ENCODE measurements at places on chromosomes 3 and 15.

DNA sequence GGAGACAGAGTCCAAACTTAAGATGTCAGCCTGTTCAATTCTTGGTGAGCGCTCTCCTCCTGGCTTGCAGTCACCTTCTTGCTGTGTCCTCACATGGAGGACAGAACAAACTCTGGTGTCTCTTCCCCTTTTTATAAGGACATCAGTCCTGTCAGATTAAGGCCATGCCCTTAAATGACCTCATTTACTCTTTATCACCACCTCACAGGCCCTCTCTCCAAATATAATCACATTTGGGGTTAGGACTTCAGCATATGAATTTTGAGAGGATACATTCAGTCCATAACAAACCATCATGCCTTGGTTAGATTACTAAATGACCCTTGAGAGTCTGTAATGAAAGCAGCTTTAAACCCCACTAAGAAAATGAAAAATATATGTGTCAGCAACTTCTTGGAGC, 175.2 kb downstream of the TAFA4 start:
- H3K4me3 ChIP-seq = no peak overlapping the region
- H3K27ac ChIP-seq = no peak overlapping the region
- H3K27me3 ChIP-seq = no peaks in the 10 kb centered on the region
- no peak for DNase-seq
- H3K4me1 ChIP-seq = no peaks in the 10 kb centered on the region
- no peaks in the 10 kb centered on the region for H3K36me3 ChIP-seq

GRCh38 chr15:78619022-78619950, 1.5 kb downstream of the CHRNA3 start:
- no peaks in the 10 kb centered on the region for H3K27me3 ChIP-seq
- no peaks in the 10 kb centered on the region for H3K4me1 ChIP-seq
- no peaks in the 10 kb centered on the region for H3K36me3 ChIP-seq
- no peak overlapping the region for H3K27ac ChIP-seq
- no peak for DNase-seq
- no peak overlapping the region for H3K4me3 ChIP-seq

- DNase-seq = no peak
- H3K36me3 ChIP-seq = no peaks in the 10 kb centered on the region
- H3K27ac ChIP-seq = no peak overlapping the region
- no peaks in the 10 kb centered on the region for H3K27me3 ChIP-seq
- H3K4me3 ChIP-seq = no peak overlapping the region
Observed at GRCh38 chr3:104388619-104389018, 978.1 kb upstream of the ALCAM start.

DNA sequence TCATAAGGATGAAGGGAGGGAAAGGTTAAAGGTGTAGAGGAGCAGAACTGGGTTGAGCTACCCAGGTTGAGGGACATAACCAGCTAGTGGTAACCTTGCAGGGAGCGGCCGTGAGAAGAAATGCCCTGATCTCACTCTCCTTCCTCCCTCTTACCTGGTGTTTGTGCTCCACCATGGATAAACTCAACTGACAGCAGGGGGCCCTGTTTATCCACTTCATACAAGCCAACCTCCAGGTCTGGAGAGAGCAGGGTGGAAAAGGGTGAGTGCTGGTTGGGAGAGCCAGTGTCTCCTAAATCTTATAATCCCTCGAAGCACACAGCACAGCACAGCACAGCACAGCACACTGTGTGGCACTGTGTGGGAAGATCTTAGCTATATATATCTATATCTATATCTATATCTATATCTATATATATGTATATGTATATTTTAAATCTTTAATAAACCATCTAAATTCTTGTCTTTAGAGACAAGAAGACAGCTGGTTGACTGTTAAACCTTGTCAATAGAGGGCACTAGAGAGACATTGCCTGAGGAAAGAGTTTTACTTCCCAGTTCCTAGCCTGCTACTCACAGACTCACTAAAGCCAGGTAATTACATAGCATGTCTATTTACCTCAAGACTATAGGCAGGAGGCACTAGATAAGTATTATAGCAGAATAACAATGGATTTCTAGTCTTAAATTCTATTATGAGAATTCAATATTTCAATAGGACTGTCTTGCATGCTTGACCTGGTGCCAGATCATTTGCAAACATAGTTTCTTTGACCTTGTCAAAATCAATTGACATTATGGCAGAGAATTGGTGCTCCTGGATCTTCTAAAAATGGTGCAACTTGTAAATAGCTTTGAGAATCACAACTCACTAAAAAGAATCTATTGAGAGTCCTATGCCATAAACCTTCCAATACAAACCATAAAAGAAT, 21.7 kb upstream of the FMN1 start:
- no peak overlapping the region for H3K27ac ChIP-seq
- no peaks in the 10 kb centered on the region for H3K36me3 ChIP-seq
- H3K4me1 ChIP-seq = peaks cover 14% of the 10 kb centered on the region
- H3K27me3 ChIP-seq = no peaks in the 10 kb centered on the region

DNA sequence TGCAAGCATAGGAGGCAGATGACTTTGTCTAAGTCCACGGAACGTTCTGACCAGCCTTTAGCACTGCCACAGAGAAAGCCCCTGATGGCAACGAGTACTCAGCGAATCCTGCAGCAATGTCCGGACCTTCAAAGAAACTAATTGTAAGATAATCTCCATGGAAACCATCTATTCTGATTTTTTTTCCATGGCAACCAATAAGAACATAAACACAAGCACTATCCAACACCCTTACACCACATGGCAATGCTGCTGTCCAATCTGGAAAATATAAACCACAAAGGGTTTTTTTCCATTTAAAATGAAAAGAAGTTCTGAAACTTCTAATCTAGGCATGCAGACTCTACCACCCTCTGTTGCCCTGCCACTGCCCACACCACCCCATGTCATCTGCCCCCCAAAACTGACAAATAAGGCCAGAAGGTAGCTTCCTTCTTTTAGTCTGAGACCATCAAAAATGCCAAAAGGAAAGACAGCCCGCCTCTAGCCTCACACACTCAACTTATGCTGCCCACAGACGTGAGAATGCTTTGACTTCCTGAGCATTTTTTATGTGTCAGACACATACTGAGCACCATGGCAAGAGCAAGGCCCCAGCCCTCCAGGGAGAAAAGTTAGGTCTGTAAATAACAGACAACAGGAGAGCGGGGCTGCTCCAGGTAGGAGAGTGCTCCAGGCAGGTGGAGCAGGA, 44.5 kb downstream of the POC1A start:
- no peaks in the 10 kb centered on the region for H3K27me3 ChIP-seq
- DNase-seq = no peak
- H3K36me3 ChIP-seq = no peaks in the 10 kb centered on the region
- no peak overlapping the region for H3K4me3 ChIP-seq
- H3K27ac ChIP-seq = no peak overlapping the region

DNA sequence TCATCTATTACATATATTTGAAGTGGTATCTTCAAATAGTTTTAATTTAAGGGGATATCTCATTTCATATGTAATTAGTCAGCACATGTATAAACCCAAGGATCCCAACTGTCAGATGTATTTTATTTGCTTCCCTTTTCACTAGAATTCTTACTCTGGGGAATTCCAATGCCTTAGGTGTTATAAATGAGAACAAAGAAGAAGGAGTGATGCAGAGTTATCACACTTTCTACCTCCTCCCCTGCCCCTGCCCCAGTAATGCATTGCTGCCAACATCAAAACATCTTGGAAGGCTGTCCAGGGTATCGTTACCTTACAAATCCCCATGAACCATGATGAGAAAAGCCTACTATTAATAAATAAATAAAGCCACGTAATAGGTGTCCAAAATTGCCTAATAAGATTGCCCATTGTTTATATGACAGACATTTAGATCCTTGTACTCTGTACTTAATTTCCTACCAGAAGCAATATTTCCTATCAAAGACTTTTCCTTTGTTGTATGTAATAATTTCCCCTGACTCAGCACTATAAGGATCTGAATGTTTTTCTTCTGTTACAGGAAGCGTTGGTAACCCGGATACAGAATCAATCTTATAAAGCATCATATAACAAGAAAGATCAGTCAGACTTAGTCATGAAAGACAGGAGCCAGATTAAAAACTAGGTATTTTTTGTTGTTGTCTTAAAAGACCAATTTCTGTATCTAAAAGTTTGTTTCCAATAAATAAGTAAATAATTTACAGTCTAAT, 38.8 kb downstream of the CBLB start:
- H3K4me3 ChIP-seq = no peak overlapping the region
- H3K27me3 ChIP-seq = no peaks in the 10 kb centered on the region
- no peak overlapping the region for H3K27ac ChIP-seq
- no peak for DNase-seq

- peaks cover 17% of the 10 kb centered on the region for H3K4me1 ChIP-seq
- H3K36me3 ChIP-seq = no peaks in the 10 kb centered on the region
- no peak for DNase-seq
Observed at GRCh38 chr15:40926659-40927494, 2.3 kb upstream of the DLL4 start.

DNA sequence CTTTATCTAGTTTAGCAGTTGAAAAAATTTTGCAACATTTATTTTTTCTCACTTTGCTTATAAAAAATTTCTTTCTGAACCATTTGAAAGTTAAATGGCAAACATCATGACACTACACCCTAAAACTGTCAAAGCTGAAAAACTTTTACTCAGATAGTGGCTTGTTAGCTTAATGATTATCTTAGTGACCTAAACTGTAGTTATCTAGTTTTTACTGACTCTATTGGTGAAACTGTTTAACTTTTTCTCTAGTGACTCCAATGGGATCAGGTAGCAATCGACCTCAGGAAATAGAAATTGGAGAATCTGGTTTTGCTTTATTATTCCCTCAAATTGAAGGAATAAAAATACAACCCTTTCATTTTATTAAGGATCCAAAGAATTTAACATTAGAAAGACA, 13.3 kb downstream of the FBXO22 start:
- H3K27ac ChIP-seq = no peak overlapping the region
- no peaks in the 10 kb centered on the region for H3K4me1 ChIP-seq
- no peak for DNase-seq
- no peak overlapping the region for H3K4me3 ChIP-seq
- H3K36me3 ChIP-seq = peaks cover 31% of the 10 kb centered on the region

- peak overlapping the region; percentile 51 for H3K27ac ChIP-seq
- H3K27me3 ChIP-seq = no peaks in the 10 kb centered on the region
- DNase-seq = peak; percentile 48
Observed at GRCh38 chr15:66834881-66835878, 133.1 kb downstream of the SMAD6 start.

GRCh38 chr3:84961521-84962255, 2.9 kb downstream of the CADM2 start:
- peak overlapping the region; percentile 25 for H3K27ac ChIP-seq
- peak overlapping the region; percentile 86 for H3K4me3 ChIP-seq
- H3K4me1 ChIP-seq = peaks cover 22% of the 10 kb centered on the region
- H3K36me3 ChIP-seq = no peaks in the 10 kb centered on the region
- no peaks in the 10 kb centered on the region for H3K27me3 ChIP-seq
- DNase-seq = peak; percentile 45

DNA sequence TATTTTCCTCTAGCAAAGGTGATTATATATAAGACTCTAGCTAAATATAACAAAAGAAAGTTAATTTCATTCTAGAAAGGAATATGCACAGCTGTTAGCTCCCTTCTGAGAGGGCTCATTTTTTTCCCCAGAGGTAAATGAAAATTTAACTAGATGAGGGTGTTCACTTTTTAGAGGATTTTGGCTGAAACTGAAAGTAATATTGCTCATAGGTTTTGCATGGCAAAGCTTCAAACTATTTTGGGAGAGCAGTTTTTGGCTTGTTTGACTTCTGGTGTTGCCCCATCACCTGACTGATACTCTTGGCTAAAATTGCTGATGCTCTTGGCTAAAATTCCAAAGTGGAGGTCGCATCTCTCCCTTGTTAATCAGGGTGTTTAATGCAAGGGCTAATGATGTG, 311.9 kb downstream of the EDEM1 start:
- DNase-seq = no peak
- no peaks in the 10 kb centered on the region for H3K27me3 ChIP-seq
- no peak overlapping the region for H3K4me3 ChIP-seq
- no peaks in the 10 kb centered on the region for H3K4me1 ChIP-seq
- no peaks in the 10 kb centered on the region for H3K36me3 ChIP-seq

DNA sequence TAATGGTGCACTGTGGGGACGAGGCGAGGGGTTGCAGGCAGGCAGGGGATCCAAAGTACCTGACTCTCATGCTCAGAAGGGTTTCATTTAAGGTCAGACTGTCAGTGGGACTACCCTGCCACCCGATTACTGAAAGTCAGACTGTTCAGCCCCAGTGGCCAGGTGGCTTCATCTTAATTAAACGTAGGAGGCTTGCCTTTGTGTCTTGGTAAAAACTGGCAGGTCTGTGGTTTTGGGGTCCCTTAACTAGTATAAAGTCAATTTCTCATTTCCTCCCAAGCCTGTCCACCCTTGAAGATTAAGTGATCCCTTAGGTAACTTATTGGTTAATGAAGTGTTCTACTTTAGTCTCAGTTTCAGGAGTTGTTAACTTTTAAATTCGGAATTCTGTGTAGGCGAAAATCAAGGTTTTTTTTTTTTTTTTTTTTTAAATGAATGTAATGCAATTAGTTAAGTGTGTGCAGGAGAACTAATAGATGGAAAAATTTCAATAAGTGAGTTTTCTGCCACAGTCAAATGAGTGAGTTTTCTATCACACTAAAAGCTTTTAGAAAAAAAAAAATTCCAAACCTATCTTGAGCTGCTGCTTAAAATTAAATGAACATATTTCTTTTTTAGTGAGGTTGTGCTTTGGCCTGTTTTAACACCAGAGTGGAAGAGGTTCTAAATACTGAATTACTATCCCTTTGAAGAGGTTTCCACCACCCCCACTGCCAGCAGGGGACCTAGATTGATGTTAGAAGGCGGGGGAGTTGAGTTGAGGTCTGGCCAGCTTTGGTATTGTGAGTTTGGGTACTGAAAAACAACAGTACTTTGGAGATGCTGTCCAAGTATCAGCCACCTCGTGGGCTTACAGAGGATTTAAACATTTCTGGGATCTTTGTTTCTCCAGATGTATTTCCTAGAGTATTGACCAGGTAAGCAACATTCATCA, 15.2 kb downstream of the ITPR1 start:
- no peaks in the 10 kb centered on the region for H3K27me3 ChIP-seq
- H3K4me1 ChIP-seq = peaks cover 9% of the 10 kb centered on the region
- H3K27ac ChIP-seq = no peak overlapping the region
- no peaks in the 10 kb centered on the region for H3K36me3 ChIP-seq
- no peak overlapping the region for H3K4me3 ChIP-seq
- DNase-seq = no peak

DNA sequence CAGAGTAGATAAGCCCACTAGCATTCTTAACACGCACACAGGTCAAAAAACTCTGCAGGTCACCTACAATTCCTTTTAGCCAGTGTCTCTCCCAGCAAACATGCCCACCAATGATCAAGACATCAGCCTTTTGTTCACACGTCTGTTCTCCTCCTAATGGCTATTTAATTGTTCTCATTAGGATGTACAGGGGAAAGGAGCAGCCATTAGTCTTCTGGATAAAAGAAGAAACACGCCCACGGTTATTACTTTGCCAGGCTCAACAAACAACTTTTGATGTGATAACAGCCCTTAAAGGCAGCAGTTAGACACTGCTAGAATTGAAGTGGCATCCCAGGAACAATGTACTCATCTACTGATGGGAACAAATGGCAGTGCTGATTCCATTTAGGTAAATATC, 108.8 kb downstream of the NTRK3 start:
- H3K4me3 ChIP-seq = no peak overlapping the region
- no peak overlapping the region for H3K27ac ChIP-seq
- H3K27me3 ChIP-seq = no peaks in the 10 kb centered on the region
- no peak for DNase-seq
- no peaks in the 10 kb centered on the region for H3K36me3 ChIP-seq

- no peak overlapping the region for H3K4me3 ChIP-seq
- H3K27ac ChIP-seq = no peak overlapping the region
- H3K27me3 ChIP-seq = no peaks in the 10 kb centered on the region
- peaks cover 11% of the 10 kb centered on the region for H3K4me1 ChIP-seq
- no peaks in the 10 kb centered on the region for H3K36me3 ChIP-seq
Observed at GRCh38 chr3:190577225-190577624, 63.3 kb downstream of the IL1RAP start.

- no peaks in the 10 kb centered on the region for H3K4me1 ChIP-seq
- no peaks in the 10 kb centered on the region for H3K27me3 ChIP-seq
- H3K27ac ChIP-seq = no peak overlapping the region
- DNase-seq = no peak
- no peak overlapping the region for H3K4me3 ChIP-seq
Observed at GRCh38 chr3:190552021-190552420, 38.1 kb downstream of the IL1RAP start.

Measured in SJCRH30 (cell line).